ENCODE measurements at places on chromosomes 3 and 15. TPM values are rescaled to one million over a fixed set of nuclear protein-coding genes. Genes with fewer than 3 reads are reported as not detected.

DNA sequence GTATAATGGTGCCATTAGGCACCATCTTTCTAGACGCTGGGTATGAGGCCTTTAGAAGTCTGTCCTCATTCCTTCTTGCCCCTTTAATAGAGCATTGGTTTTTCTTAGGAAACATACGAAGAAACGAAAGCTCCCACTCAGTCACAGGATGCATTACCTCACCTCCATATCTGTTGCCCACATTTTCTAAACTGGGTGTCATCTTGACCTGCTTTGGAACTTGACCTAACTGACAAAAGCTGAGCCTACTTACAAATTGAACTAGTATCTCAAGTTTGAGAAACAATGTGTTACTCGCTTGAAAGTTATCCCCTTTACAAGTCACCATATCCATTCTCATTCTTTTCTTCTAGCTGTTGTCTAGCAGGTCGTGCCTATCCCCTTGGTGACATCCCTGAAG is 102.7 kb downstream of the VPS8 start:
- H3K36me3 ChIP-seq = peaks cover 6% of the 10 kb centered on the region
- H3K4me3 ChIP-seq = no peak overlapping the region
- H3K4me1 ChIP-seq = no peaks in the 10 kb centered on the region
- DNase-seq = no peak
- no peaks in the 10 kb centered on the region for H3K27me3 ChIP-seq
- no peak overlapping the region for H3K27ac ChIP-seq

DNA sequence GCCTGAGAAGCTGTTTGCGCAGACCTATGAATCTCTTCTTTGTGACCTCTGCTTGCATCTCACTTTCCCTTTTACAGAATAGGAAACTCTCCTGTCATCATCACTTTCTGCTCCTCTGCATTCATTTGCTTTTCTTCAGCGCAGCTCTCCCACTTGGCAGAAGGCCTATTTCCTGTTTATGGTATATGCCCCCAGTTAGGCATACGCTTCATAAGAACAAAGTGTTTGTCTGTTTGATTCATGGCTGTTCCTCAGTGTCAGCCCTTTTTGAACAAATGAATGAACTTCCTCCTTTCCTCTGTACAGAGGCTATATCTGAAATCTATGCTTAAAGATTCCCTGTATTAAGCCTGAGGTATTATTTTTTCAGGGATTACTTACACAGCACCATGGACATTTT is 1216.9 kb upstream of the GBE1 start:
- H3K4me1 ChIP-seq = no peaks in the 10 kb centered on the region
- no peak overlapping the region for H3K4me3 ChIP-seq
- no peak overlapping the region for H3K27ac ChIP-seq
- no peaks in the 10 kb centered on the region for H3K36me3 ChIP-seq

DNA sequence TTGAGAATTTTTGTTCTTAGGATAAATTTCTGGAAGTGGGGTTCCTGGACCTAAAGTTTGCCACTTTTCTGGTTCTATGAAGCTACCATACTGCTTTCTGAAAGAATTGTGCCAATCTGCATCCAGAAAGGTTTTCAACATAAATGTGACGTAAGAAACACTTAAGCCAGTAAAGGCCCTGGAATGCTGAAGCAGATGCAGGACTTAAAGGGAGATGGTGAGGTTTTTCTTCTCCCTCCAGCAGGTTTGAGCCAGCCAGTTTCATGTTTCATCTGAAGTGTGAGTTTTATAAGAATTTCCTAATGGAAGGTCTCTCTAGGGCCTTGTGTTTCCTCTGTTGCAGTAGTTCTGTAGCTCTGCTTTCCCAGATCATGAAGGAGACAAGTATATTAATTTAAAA is 33.1 kb downstream of the ZNF592 start:
- H3K36me3 ChIP-seq = peaks cover 30% of the 10 kb centered on the region
- H3K4me1 ChIP-seq = peaks cover 4% of the 10 kb centered on the region
- H3K27ac ChIP-seq = no peak overlapping the region

DNA sequence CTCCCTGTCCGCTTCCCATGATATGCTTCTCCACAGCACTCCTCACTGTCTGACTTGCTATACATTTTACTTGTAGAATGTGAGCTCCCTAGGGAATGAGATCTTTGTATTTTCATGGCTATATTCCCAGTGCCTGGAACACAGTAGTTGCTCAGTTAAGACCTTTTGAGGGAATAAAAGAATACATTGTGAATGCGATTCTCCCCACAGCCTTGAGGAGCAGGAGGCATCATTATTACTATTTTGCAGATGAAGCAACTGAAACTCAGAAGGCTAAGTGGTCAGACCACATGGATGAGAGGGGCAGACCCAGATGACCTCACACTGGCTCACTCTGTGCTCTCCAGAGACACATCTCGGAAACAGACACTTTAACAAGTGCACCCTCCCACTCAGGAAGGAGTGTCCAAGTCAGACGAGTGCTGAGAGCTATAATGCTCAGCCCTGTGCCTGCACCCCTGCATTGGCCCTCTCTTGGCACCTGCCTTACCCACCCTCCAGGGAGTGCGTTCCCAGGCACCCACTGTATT is 46.8 kb downstream of the SST start:
- peaks cover 23% of the 10 kb centered on the region for H3K4me1 ChIP-seq
- H3K27ac ChIP-seq = no peak overlapping the region
- no peak overlapping the region for H3K4me3 ChIP-seq
- no peak for DNase-seq
- peaks cover 10% of the 10 kb centered on the region for H3K27me3 ChIP-seq

GRCh38 chr15:68930268-68931022 is at the start of gene SPESP1:
TSS of gene SPESP1 (plus strand) at chr15:68930525. CDS start at chr15:68930654, 129 bp downstream.
- peaks cover 15% of the 10 kb centered on the region for H3K4me1 ChIP-seq
- peak within 1 kb of the TSS; percentile 74 for H3K4me3 ChIP-seq
- peaks cover 6% of the 10 kb centered on the region for H3K36me3 ChIP-seq
- no peak within 1 kb of the TSS for H3K27ac ChIP-seq
- peaks cover 5% of the 10 kb centered on the region for H3K27me3 ChIP-seq
- DNase-seq = no peak

The RBPMS2 gene
- total RNA-seq = 0.13 TPM

The LCTL gene
- 0.47 TPM for total RNA-seq

DNA sequence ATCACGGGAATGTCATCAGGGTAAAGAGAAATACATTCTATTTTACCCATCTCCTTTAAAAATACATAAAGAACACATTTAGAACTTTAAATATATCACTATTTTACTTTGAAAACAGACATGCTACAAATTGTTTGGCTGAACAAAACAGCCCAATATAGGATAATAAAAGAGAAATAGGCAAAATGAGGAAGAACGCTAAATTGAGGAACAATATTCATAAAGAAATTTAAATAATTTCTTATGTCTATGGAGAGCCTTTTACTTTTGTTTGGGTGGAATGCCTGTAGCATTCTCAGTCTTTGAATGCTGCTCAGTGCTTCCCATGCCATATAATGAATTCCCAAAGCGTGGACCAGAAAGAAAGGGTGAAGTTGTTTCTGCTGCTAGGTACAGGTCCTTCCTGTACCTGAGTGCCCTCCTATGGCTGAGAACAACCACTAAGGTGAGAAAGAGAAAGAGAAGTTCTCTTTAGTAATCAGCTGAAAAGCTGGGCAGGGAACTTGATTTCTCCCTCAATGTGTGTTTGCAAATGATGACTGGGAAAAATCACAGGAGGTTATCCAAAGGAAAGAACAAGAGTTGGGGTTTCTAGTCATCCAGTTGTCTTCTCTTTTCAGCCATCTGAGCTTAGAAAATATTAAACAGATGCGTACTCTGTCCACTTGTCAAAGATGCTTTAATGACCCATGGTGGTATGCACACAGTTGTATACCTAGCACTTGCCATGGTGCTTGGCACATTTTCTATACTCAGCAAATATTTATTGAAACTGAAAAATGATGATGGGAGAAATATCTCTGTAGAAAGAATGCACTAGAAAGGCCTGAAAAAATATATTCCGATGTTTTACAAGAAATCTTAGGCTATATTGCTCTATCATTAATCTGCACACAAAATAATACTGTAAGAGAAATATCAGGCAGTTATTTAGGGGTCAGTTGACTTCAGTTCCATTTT is 404.6 kb downstream of the TIGIT start:
- no peaks in the 10 kb centered on the region for H3K4me1 ChIP-seq
- H3K27me3 ChIP-seq = no peaks in the 10 kb centered on the region
- H3K27ac ChIP-seq = no peak overlapping the region
- H3K36me3 ChIP-seq = no peaks in the 10 kb centered on the region
- no peak overlapping the region for H3K4me3 ChIP-seq

DNA sequence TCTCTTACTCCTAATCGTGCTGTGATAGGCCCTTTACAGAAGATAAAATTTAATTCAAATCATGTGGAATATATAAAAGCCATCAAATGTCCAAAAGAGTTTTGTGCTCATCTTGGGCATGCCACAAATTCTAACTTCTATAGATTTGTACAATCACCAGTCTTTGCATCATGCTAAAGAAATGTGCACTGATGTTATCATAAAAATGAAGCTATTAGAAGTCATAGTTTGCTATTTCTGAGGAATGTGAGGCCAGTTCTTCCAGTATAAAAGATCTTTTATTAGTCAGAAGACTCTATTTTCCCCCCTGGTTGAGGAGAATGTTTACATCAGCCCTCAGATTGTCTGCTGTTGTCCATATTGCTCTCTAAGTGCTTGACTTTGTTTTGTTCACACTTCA is 2.1 kb upstream of the ANXA2 start:
- peaks cover 70% of the 10 kb centered on the region for H3K4me1 ChIP-seq
- DNase-seq = peak; percentile 88
- H3K27me3 ChIP-seq = peaks cover 28% of the 10 kb centered on the region
- H3K27ac ChIP-seq = peak overlapping the region; percentile 92
- H3K36me3 ChIP-seq = peaks cover 24% of the 10 kb centered on the region

DNA sequence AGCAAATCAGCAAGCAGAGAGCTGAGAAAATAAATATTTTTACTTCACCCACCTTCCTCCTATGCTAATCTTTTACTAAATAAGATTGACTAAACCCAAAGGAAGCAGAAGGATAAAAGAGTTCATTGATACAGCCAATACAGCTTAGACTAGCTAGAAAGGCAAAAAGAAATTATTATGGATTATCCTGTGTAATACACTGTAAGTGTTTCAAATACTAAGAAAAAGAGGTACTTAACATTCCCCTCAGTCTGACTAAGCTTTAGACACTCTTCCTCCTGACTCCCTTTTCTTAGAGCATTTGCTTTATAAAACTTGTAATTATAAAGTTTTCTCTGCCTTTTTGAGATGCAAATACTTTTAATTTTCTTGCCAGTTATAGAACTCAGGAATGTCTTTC is 848.9 kb upstream of the CADM2 start:
- H3K27ac ChIP-seq = no peak overlapping the region
- no peaks in the 10 kb centered on the region for H3K4me1 ChIP-seq
- H3K27me3 ChIP-seq = no peaks in the 10 kb centered on the region
- H3K36me3 ChIP-seq = no peaks in the 10 kb centered on the region
- H3K4me3 ChIP-seq = no peak overlapping the region

DNA sequence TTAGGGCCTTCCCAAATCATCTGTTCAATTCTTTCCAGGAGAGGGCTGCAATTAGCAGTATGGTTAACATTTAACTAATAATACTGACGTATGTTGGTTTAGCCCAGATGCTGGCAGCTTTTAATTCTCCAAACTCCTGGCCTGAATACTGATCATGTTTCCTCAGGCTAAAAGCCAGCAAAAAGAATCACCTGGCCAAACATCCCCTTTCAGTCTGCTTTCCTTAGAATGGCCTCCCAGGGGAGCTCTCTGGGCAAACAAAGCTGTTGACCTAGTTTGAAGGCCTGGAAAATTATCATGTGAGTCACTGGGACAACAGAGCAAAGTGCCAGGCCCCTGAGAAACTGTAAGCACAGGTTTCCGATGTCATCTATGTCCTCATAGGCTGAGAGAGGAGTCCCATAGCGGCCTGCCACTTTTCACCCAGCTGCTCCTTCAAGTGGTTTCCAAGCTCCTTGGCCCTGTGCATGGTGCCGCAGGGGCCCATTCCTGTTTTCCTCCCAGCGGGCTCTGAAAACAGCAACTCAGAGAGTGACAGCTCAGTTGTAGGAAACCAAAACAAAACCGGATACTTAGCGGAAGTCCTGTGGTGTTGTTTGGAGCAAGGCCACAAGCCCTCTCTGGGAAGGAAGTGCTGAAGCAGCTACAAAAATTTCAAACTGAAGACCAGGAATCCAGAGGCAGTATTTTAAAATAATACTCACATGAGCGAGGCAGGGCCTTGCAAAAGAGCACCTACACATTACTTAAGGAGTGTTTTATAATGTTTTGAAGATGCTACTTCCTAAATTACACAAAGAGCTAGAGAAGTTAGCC is 36.5 kb upstream of the RAB11A start:
- H3K36me3 ChIP-seq = no peaks in the 10 kb centered on the region
- H3K27me3 ChIP-seq = no peaks in the 10 kb centered on the region
- H3K4me1 ChIP-seq = peaks cover 38% of the 10 kb centered on the region
- peak overlapping the region; percentile 94 for H3K27ac ChIP-seq
- peak; percentile 91 for DNase-seq

- H3K4me1 ChIP-seq = peaks cover 3% of the 10 kb centered on the region
- DNase-seq = no peak
- peaks cover 4% of the 10 kb centered on the region for H3K36me3 ChIP-seq
- H3K27ac ChIP-seq = no peak overlapping the region
These were observed 72.5 kb downstream of the UMPS start for GRCh38 chr3:124802702-124803101.

The PGBD4 gene
- total RNA-seq = 2.4 TPM

DNA sequence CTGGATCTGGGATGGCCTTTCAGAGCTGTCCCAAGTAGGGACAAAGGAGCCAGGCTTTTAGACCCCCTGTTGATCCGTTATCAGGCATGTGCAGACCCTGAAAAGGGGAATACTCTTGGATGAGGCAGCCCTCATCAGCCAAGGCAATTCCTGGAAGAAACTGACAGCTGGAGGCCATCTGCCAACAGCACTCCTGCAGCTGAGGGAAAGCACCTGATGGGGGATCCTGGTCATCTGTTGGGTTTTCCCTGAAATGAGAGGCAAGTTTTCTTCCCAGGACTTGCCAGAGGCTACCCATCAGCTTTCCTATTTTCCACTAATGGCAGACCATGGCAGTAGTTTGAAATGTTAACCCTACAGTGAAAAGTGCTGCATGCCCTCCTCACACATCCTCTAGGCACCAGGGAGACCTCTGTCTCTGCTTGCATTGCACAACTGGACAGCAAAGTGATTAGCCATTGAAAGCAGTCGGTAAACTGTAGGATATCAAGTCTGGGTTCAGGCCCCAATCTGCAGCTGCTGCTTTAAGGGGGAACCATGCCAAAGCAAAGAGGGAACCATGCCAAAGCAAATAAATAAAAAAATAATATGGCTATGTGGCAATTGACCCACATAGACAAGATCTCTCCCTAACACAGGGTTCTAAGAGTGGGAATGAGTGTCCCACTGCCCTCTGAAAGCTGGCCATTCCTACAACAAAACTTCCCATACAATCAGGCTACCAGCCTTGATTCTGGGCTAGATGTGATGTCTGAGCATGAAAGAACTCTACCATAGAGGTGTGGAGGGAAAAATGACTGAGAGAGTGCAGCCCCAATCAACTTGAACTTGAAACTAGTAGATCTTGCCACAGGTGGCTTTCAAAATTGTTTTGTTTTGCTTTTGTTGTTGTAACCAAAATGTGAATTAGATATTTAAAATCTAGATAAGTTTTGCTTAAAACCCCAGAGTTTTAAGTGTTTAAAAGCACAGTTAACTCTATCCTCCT is 232.0 kb upstream of the STT3B start:
- H3K4me1 ChIP-seq = no peaks in the 10 kb centered on the region
- no peak overlapping the region for H3K4me3 ChIP-seq
- H3K27me3 ChIP-seq = peaks cover 2% of the 10 kb centered on the region
- no peak overlapping the region for H3K27ac ChIP-seq

Measured in HFFc6 (cell line).